Spinal cord (tissue), 10 donors: ENCODE measurements at places on chromosomes 6 and 20. TPM values are rescaled to one million over a fixed set of nuclear protein-coding genes. Genes with fewer than 3 reads are reported as not detected.

Gene DPM1
- 45.8 TPM for polyA plus RNA-seq

Gene DDX27
- 32.9 TPM for polyA plus RNA-seq

GRCh38 chr6:112210852-112211251 lies 43.5 kb downstream of the LAMA4 start:
- no peak for DNase-seq

Gene CYP21A2
- 4.9 TPM for polyA plus RNA-seq

- DNase-seq: no peak
Observed at GRCh38 chr6:56927538-56928453, 27.1 kb upstream of the BEND6 start.
